ENCODE measurements at places on chromosomes 16 and 17.

DNA sequence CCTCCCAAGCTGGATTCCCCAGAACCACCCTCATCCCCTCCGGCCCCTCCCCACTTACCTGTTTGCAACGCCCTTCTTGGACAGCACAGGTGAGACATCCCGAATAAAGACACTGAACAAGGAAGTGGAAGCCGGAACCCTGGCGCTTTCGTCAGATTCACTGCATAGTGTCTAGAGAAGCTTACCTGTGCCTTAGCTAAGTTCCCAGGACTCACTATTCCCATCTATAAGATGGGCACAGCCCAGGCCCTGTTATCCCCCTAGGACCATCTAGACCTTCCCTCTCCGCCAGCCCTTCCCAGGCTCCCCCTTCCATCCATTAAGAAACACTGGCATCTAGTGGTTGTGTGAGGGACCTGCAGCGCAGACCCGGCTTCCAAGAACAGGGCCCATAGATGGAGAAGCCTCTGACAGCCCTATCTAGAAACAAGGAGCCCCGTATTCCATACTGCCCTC lies 26.9 kb upstream of the RPL38 start:
- H3K27me3 ChIP-seq: peaks cover 51% of the 10 kb centered on the region
- H3K4me3 ChIP-seq: no peak overlapping the region
- DNase-seq: peak; percentile 65
- no peaks in the 10 kb centered on the region for H3K4me1 ChIP-seq
- H3K27ac ChIP-seq: no peak overlapping the region
- no peaks in the 10 kb centered on the region for H3K36me3 ChIP-seq

GRCh38 chr17:18225121-18225641 lies at the start of gene LLGL1:
Gene LLGL1, plus strand, starts transcription at chr17:18225635. Its CDS starts 48 bp downstream, at chr17:18225683.
- peak within 1 kb of the TSS; percentile 94 for H3K4me3 ChIP-seq
- H3K36me3 ChIP-seq: peaks cover 3% of the 10 kb centered on the region
- H3K27me3 ChIP-seq: no peaks in the 10 kb centered on the region
- DNase-seq: peak; percentile 97
- H3K27ac ChIP-seq: peak within 1 kb of the TSS; percentile 83

GRCh38 chr17:77865716-77866115 lies 92.8 kb upstream of the TNRC6C start:
- H3K4me1 ChIP-seq: peaks cover 21% of the 10 kb centered on the region
- no peak for DNase-seq
- no peak overlapping the region for H3K4me3 ChIP-seq
- peaks cover 54% of the 10 kb centered on the region for H3K27me3 ChIP-seq

- H3K4me3 ChIP-seq: no peak overlapping the region
- no peaks in the 10 kb centered on the region for H3K4me1 ChIP-seq
- no peak for DNase-seq
These were observed 25.2 kb downstream of the DNAH2 start for GRCh38 chr17:7742729-7743128.

DNA sequence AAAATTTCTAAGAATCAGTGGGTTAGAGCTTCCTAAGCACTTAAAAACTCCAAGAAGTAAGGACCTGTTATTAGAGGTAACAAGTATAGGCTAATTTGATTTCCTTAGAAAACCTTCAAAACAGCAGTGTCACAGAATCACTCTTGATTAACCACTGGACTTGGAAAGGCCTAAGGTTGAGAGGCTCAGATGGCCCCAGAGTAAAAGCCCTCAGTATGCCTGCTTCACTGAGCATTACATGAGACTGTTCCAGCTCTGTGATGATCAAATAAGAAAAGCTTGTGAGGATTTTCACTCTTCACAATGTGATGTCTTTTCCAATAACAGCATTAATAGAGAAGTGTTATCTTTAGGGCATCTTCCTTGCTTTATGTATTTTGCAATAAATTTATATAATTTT lies 509.2 kb upstream of the HSBP1 start:
- no peaks in the 10 kb centered on the region for H3K4me1 ChIP-seq
- no peaks in the 10 kb centered on the region for H3K27me3 ChIP-seq
- no peak overlapping the region for H3K27ac ChIP-seq
- no peaks in the 10 kb centered on the region for H3K36me3 ChIP-seq
- no peak for DNase-seq

DNA sequence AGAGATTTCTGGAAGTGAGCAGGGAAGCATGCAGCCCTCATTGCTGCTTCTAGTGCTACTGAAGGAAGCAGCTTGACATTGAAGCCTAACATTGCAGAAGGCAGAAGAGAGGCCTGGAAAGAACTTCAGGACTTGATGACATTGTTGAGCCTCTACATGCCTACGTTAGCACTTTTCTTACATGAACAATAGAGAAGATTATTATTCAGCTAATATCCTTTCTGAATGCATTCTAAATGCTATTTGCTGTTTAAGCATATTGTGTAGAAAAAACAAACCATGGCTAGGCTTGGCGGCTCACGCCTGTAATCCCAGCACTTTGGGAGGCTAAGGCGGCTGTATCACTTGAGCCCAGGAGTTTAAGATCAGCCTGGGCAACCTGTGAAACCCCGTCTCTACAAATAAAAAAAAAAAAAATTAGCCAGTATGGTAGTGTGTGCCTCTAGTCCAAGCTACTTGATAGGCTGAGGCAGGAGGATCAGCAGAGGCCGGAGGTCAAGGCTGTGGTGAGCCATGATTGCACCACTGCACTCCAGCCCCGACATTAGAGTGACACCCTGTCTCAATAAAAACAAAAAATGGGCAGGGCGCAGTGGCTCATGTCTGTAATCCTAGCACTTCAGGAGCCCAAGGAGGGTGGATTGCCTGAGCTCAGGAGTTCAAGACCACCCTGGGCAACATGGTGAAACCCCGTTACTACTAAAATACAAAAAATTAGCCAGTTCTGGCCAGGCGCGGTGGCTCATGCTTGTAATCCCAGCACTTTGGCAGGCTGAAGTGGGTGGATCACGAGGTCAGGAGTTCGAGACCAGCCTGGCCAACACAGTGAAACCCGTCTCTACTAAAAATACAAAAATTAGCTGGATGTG lies 2.2 kb upstream of the AURKB start:
- H3K27ac ChIP-seq: no peak overlapping the region
- H3K4me3 ChIP-seq: no peak overlapping the region
- peaks cover 11% of the 10 kb centered on the region for H3K27me3 ChIP-seq
- DNase-seq: no peak

- no peak overlapping the region for H3K27ac ChIP-seq
- H3K36me3 ChIP-seq: no peaks in the 10 kb centered on the region
- no peak for DNase-seq
- H3K27me3 ChIP-seq: no peaks in the 10 kb centered on the region
These were observed 89.3 kb downstream of the RPGRIP1L start for GRCh38 chr16:53614346-53614745.

DNA sequence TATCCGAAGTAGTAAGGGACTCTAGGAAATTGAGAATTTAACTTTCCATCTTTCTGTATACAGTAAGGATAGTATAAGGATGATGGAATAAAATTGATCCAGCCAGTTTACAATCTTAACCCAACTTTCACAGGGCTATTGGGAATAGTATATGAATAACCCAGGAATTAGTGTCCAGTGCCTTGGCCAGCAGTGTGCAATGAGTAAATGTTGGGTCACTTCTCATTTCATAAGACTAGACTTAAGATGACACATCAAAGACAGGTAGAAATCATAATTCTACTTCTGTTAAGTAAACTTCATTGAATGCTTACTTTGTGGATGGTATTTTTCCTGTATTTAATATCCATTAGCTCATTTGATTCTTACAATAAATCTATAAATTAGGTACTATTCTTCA lies 949.6 kb upstream of the GOT2 start:
- no peaks in the 10 kb centered on the region for H3K4me1 ChIP-seq
- no peak for DNase-seq
- H3K27ac ChIP-seq: no peak overlapping the region

DNA sequence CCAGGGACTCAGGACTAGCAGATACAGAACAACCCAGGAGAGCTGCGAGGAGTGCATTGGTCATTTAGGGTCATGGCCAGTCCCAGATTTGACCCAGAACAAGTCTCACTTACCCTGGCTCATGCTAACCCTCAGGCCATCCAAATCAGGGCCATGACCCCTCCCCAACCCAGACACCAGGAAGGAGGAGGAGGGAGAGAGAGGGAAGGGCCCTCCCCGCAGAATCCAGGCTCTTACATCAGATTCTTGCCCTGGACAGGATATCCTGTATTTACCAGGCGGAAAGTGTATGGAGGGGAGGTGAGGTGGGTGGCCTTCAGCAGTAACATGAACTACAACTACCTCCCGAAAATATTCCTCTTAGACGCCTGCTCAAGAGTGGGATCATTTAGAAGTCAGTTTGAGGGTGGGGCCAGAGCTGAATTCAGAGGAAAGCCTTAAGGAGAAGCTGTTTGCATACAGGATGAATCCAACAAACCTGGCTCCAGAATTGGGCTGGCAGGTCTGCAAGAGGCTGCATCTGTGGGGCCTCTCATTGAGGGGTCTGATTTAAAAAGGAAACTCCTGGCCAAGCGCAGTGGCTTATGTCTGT lies 2.1 kb downstream of the VAT1 start:
- H3K36me3 ChIP-seq: peaks cover 6% of the 10 kb centered on the region
- H3K27me3 ChIP-seq: peaks cover 40% of the 10 kb centered on the region
- H3K4me1 ChIP-seq: peaks cover 39% of the 10 kb centered on the region
- peak overlapping the region; percentile 68 for H3K4me3 ChIP-seq

- H3K4me1 ChIP-seq: no peaks in the 10 kb centered on the region
- H3K4me3 ChIP-seq: no peak overlapping the region
- no peaks in the 10 kb centered on the region for H3K36me3 ChIP-seq
- DNase-seq: no peak
- H3K27ac ChIP-seq: no peak overlapping the region
These were observed 14.0 kb upstream of the PABPN1L start for GRCh38 chr16:88880226-88881006.

GRCh38 chr16:31194898-31195297 lies 7.7 kb downstream of the PYCARD start:
- no peaks in the 10 kb centered on the region for H3K27me3 ChIP-seq
- H3K27ac ChIP-seq: peak overlapping the region; percentile 45

DNA sequence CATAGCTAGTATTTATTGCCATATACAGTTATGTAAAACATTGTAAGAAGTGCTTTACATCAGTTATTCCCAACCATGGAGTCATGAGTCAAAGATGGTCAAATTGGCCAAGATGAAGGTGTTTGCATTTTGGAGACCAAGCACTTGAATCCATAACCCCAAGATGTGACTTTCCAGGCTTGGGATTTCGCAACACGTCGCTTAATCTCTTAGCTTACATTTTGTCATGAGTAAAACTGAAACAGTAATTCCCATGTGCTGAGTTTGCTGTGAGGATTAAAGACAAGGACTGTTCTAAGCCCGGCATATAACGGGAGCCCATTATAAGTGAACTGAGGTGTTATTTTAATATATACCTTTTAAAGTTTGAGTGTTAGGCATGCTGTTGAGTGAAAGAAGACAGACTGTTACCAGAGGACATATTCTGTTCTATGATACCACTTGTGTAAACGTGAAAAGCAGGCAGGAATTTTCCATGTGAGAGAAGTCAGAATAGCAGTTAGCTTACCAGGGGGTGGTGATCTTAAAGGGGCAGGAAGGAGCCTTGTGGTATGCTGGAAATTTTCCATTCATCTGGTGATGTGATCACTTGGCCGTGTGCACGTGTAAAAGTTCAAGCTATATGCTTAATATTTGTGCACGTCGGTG lies 484.9 kb downstream of the WWOX start:
- no peak overlapping the region for H3K27ac ChIP-seq
- DNase-seq: no peak
- no peaks in the 10 kb centered on the region for H3K36me3 ChIP-seq
- H3K4me3 ChIP-seq: no peak overlapping the region
- H3K27me3 ChIP-seq: no peaks in the 10 kb centered on the region

Data from activated naive CD4-positive, alpha-beta T cell treated with anti-CD3 and anti-CD28 coated beads, Interleukin-2, amount 10 ng/mL, durations not matched to agents 7 days and 5 days (primary cell).